ENCODE measurements at places on chromosomes 4 and X.

DNA sequence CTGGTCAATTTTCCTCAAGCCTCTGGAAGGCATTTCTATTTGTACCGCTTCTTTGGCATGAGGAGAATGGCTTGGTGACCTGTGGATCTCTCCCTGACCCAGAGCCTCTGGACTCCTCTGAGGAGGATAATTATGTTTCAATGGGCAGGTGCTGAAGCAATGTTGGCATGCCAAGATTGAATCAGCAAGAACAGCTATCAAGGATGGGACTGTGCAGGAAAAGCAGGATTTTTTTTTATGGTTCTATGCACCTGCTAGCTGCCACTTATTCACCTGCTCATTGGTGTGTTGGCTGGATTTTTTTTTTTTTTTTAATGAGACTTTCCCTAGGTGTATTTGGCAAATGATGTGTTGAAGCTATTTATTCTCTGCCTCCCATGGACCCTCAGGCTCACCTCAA, 821.2 kb downstream of the RPA4 start:
- no peak for DNase-seq

GRCh38 chr4:173288296-173288695, 45.9 kb downstream of the HMGB2 start:
- DNase-seq, result peak; percentile 27

DNA sequence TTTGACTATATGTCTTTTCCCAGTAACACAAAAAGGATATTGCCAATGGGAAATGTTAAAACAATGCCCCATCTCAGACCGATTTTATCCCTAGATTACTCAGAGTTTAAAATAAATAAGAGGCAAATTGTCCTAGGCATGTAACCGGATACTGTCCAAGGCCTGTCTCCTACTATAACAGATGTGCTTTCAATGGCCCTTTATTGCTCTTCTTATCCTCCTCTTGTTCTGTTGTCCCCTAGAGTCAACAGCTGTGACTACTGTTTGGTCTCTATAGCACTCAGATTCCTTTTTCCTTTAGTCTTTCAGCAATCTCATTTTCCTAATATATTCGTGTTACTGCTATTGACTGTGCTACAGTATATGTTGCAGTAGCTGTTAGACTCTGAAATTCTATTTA, 66.8 kb upstream of the PLS3 start:
- no peak for DNase-seq

GRCh38 chr4:14387647-14388046, 614.6 kb upstream of the CPEB2 start:
- no peak for DNase-seq

- no peak for DNase-seq
These were observed 8.3 kb downstream of the NSD2 start for GRCh38 chr4:1879485-1879884.

DNA sequence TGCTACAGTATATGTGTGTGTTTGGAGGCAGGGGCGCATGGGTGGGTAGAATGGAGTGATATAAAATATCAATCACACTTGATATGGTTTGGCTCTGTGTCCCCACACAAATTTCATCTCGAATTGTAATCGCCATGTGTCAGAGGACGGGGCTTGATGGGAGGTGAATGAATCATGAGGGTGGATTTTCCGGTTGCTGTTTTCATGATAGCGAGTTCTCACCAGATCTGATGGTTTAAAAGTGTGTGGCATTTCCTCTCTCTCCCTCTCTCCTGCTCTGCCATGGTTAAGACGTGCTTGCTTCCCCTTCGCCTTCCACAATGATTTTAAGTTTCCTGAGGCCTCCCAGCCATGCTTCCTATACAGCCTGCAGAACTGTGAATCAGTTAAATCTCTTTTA, 14.8 kb downstream of the SOWAHB start:
- DNase-seq, result no peak

- no peak for DNase-seq
These were observed 1.6 kb downstream of the SLC49A3 start for GRCh38 chr4:687048-687970.

GRCh38 chr4:169005453-169006099, 4.5 kb downstream of the CBR4 start:
- no peak for DNase-seq

GRCh38 chrX:39755143-39756032, 342.4 kb downstream of the BCOR start:
- no peak for DNase-seq

DNA sequence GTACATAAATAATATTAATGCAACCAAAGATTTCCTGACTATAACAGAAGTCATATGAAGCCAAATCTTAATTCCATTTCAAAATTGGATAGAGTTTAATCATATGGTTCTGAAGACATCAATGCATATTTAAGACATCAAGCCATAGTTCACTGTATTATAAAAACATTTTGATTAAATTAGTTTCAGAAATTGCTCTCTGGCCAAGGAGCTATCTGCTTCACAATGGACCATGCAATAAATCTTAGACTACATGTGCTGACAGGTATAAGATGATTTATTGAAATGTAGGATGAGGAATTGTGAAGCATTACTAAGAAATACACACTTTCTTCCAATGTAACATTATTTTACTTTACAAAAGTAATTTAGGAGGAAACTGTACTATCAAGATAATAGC, 81.6 kb downstream of the MID1 start:
- DNase-seq, result no peak

DNA sequence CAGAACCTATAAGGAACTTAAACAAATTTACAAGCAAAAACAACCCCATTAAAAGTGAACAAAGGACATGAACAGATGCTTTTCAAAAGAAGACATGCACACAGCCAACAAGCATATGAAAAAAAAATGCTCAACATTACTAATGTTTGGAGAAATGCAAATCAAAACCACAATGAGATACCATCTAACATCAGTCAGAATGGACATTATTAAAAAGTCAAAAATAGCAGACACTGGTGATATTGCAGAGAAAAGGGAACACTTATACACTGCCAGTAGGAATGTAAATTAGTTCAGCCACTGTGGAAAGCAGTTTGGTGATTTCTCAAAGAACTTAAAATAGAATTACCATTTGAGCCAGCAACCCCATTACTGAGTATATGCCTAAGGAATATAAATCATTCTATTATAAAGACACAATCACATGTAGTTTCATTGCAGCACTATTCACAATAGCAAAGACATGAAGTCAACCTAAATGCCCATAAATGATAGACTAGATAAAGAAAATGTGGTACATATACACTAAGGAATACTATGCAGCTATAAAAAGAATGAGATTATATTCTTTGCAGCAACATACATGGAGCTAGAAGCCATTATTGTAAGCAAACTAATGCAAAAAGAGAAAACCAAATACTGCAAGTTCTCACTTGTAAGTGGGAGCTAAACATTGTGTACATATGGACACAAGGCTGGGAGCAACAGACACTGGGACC, 1509.4 kb downstream of the TECRL start:
- DNase-seq, result no peak

DNA sequence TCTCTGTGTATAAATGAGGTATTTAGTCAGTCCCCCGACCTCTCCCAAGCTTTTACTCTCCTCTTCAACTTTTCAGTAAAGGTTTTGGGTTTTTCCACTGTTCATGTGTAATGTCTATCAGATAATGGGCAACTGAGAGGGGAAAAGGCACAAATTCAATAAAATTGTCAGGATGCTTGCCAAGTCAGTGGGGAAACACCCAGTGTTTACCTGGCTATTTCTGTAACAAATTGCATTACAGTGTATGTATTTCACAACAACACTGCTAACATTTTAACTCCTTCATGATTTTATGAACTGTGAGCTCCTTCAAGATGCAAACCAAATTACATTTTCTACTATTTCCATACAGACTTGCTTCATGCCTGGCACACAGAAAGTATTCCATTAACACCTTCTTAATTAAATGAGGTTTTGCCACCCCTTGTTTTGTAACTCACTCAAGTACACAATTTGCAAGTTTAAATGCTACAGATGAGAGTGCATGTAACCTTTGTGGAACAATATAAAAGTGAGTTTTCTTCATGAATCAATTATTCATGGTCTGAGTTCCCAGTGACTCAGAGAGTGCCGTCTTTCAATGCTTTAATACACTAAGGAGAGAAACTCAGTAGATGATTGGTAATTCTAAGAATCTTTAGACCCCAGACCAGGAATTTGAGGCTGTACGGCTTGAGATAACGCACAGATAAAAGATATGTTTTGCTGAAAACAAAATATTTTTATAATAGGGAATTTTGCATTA, 149.8 kb upstream of the TLL1 start:
- no peak for DNase-seq

DNA sequence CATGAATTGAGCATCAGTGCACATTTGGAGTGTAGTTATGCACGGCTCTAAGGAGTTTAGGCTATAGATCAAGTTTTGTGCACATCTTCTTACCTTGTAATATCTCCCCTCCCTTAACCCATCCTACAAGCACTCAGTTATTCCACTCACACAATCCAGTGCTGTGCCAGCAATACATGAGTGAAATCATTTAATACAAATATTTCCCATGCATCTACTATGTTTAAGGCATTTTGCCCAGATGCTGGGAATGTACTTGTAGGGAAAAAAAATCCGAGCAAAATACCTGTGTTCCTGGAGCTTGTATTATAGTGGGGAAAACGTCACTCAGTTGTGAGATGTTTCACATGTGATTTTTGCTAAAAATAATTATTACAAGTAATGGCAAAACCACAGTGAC, 191.6 kb upstream of the LDB2 start:
- DNase-seq, result no peak

- no peak for DNase-seq
These were observed 944.7 kb upstream of the NDST4 start for GRCh38 chr4:116058129-116058528.

DNA sequence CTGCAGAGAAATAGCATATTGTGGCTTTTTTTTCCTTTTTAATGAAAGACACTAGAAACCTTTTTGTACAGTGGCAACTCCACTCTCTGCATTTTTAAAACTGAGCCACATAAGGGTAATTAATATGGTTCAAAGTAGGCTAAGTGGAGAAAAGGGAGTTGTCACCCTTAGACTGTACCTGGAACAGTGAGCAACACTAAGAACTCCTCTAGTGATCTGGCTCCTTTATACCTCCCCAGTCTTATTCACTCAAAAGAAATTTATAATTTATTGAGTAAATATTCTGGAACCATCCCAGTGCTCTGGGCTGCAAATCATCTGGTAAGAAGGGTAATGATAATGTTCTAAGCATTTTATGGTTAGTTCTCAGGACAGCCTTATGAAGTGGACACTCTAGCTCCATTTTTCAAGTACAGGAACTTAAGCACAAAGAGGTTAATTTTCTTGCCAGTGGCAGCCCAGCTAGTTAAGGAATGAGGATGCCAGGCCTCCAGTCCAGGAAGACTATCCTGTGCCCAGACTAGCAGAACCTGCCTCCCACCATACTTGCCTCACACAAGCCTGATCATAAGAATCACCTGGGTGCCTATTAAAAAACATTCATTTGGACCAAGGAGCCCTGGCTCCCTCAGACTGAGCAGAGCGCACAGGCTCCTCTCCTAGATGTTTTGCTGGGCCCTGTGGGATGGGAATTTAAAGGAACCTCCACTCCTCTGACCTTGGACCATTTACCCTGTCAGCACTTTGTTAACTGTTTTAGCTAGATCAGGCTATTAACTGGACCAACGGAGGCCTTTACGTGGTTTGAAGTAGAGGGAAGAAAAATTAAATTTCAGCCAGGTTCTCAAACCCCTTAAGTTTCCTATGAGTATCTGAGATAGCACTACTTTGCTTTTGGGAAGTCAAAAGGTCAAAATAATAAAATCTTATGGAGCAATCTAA, 102.6 kb downstream of the PDE5A start:
- DNase-seq, result no peak

- DNase-seq, result peak; percentile 52
These were observed 2.9 kb downstream of the PAK3 start for GRCh38 chrX:111098874-111099273.

DNA sequence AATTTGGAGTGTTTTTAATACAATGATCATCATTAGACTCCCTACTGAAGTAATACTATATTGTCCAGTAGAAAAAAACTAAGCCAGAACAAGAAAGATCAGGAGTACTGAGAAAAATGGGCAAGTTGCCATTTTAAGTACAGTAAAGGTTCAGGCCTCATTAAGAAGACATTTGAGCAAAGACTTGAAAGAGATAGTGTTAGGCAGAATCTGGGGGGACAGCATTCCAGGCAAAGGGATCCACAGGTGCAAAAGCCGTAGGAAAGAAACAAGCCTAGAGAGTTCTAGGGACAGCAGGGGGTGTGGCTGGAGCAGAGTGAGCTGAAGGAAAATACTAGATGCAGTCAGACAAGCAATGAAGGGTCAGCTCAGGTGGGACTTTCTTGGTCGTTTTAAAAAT, 58.1 kb upstream of the INTU start:
- no peak for DNase-seq

- DNase-seq, result no peak
These were observed 229.2 kb upstream of the AFF2 start for GRCh38 chrX:148271263-148271662.

GRCh38 chr4:184361443-184361842, 112.9 kb downstream of the IRF2 start:
- DNase-seq, result no peak

DNA sequence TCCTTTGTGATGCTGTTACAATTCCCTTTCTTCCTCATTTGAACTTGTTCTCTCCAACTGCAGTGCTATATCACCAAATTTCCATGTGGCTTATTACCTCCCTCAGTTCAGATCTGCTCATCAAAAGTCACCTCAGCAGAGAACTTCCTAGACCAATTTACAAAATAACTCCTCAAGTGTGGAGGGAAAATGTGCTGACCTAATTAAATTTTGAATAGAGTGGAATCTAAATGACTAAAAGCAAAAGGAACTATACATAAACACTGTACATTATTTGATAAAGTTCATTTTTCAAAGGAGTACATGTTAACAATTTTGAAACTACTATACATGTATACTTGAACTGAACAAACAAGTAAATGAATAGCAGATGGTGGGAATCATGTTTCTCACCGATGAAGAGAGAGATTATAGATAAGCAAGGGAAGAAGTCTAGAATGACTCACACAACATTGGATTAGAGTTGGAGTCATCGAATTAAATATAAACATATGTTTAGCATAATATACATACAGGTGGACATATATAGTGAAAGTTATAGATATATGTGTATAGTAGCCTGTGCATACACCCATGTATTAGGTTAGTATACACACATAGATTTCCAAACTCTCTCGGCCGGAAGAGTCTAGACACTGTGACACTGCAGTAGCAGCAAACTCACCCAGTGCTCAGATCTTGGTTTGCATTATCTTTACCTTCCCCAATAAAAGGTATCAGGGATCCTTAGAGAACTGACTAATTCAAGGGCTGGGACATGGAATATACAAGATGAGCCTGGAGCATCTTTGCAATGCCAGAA, 318.7 kb downstream of the PCDH18 start:
- no peak for DNase-seq

GRCh38 chrX:20515841-20516461, 249.2 kb upstream of the RPS6KA3 start:
- DNase-seq, result no peak

- DNase-seq, result no peak
These were observed 3.5 kb upstream of the SERTM2 start for GRCh38 chrX:111507933-111508332.

DNA sequence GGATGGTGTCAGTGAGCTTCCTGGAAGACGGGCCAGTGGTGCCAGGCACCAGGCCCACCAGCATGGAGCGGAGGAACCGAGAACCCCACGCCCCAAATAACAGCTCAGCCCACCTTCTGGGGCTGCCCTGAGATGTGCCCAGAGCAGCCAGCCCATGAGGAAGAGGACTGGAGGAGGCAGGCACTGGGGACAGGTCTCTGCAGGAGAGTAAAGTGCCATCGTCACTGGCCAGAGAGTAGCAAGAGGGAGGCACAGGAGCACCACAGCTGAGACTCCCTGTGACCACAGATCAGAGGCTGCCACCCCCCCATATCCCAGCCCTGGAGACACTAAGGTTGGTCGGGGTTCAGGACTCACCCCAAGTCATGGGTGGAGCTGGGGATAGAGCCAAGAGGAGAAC, 63.0 kb downstream of the PPP2R2C start:
- no peak for DNase-seq
